ENCODE measurements at places on chromosomes 16 and 17.

DNA sequence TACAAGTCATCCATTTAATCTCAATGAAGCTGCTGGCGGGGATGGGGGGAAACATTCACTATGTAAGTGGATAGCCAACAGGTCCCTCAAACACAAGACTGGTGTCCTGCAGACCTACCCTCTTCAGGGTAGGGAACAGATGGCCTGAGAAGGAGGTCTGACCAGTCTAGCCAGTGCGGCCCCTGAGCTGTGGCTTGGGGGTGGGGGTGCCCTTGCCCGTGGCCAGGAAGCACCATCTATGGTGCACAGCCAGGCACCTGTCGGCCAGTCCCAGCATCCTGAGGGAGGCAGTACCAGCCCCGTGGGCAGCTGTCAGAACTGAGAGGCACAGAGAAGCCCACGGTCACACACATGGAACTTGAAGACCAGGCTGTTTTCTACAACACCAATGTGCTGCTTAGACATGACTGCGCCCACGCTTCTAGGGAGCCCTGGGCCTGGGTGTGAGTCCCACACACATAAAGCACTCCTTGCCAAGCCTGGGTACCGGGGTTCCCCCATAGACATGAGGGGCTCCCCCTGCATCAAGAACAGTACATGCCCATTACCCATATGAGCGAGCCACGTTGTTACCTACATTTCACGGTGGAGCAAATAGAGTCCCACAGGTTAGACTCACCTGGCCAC lies 40.9 kb downstream of the RMI2 start:
- DNase-seq = no peak

GRCh38 chr17:7147772-7148171 lies 31.4 kb downstream of the ASGR1 start:
- DNase-seq = no peak

DNA sequence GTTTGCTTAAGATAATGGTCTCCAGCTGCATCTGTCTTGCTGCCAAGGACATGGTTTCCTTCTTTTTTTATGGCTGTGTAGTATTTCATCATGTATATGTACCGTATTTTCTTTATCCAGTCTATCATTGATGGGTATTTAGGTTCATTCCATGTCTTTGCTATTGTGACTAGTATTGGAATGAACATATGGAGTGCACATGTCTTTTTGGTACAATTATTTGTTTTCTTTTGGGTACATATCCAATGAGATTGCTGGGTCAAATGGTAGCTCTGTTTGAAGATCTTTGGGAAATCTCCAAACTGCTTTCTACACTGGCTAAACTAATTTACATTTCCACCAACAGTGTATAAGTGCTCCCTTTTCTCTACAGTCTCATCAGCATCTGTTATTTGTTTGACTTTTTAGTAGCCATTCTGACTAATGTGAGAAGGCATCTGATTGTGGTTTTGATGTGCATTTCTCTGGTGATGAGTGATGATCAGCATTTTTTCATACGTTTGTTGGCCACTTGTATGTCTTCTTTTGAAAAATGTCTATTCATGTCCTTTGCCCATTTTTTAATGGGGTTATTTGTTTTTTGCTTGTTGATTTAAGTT lies 66.2 kb downstream of the TNFRSF13B start:
- DNase-seq = no peak

GRCh38 chr17:70006159-70006558 lies 68.9 kb upstream of the KCNJ16 start:
- DNase-seq = no peak

- DNase-seq = no peak
Measured at GRCh38 chr16:16996827-16997226, 473.9 kb downstream of the XYLT1 start.

DNA sequence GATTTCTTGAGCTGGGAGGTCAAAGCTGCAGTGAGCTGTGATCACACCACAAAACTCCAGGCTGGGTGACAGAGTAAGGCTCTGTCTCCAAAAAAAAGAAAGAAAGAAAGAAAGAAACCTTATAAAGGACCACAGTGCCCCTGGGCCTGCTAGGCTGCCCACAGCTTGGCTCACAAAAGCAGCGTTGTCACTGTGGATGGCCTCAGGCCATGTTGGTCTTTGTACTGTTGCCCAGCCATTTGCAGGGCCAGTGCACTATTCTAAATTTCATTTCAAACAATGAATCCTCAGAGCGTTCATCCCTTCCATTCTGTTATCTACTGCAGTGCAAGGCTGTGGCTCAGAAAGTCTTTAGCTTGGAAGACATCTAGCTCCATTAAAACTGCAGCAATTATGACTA lies 208.4 kb downstream of the SLC39A11 start:
- DNase-seq = no peak

GRCh38 chr17:80927791-80928216 lies 63.8 kb upstream of the CHMP6 start:
- DNase-seq = no peak

DNA sequence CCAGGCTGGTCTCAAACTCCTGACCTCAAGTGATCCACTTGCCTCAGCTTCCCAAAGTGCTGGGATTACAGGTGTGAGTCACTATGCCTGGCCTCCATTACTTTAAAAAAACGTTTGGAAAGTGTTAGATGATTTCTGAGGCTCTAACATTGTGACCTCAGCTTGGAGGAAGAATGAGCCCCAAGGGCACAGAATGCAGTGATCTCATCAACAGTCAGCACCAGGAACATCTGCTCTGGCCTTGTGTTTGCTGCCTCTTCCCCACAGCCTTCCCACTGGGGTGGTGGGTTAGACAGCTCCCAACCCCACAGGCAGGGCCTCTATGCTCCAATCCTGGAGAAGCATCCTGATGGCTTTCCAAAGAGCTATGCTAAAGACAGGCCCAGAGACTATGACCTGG lies 37.7 kb upstream of the SREBF1 start:
- DNase-seq = no peak

DNA sequence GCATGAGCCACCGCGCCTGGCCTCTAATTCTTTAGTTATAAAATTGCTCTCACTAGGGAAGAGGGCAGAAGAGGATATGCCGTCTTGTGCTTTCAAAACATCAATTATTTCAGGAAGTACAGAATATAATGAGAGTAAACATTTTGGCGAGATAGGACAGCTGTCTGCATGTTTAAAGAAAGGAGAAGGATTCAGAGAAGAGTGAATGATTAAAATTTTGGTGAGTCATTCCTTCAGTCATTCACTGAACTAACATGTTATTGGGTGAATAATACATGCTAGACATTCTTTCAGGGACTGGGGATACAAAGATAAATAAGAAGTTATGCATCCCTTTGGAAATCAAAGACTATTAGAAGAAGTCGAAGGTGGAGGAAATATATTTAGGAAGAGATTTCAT lies 590.3 kb upstream of the GOT2 start:
- no peak for DNase-seq

DNA sequence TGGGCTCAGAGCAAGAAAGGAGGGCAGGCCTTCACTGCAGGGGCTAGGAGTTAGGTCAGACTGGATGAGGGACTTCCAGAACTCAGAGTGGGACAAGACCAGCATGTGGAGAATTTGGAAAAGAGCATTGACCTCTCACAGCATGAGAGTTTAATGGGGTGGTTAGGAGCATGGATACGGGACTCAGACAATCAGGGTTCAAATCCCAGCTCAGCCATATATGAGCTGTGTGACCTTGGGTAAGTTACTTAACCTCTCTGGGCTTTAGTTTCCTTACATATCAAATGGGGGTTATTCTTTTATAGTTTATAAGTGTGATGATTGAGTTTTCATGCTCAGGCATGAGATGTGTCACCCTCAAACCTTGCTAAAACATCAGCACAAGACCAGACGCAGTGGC lies 37.4 kb upstream of the ALKBH5 start:
- DNase-seq = no peak

GRCh38 chr16:63684149-63685101 lies 1437.4 kb downstream of the CDH11 start:
- no peak for DNase-seq

DNA sequence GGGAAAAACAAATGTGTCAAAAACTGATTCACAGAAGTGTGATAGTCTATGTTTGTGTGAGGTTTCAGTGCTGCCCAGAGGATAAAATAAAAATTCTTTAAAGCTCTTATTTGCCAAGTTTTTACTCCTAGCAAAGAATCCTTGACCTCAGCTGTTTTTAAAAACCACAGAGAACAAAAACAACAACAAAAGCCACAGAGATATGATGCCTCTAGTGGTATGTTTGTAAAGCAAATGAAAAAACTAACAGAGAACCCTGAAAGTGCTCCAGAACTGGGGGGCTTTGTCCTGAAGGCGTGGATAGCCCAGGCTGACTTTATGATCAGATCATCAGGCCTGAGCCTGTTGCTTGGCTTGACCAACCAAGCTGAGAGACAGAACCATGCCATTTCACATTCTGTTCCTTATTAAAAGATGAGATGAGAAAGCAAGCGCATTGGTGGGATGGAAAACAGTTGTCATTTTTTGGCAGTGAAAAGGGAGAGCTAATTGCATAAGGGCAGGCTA lies 411.0 kb downstream of the CPPED1 start:
- DNase-seq = no peak

DNA sequence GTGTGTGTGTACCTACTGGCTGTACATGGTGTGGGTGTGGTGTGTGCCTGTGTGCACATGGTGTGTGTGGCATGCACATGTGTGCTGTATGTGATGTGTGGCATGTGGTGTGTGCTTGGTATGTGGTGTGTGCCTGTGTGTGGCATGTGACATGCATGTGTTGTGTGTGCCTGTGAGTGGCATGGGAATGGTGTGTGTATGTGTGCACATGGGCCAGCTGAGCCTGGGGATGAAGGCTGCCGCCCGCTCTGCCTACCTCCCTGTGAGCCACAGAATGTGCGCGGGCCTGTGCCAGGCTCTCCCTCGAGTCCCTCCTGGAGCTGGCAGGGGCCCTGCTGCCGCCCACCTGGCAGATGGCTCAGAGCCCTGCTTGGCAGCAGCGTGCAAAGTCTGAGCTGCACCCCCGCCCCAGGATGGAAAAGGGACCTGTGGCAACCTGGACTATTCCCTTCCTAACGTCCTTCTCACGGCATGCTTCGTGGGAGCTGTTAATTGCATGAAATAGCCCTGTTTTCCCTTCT lies 9.3 kb downstream of the PRSS27 start:
- DNase-seq = no peak

GRCh38 chr17:78230252-78230962 lies 1.0 kb upstream of the TMEM235 start:
- no peak for DNase-seq

GRCh38 chr16:28038409-28038808 lies 25.1 kb downstream of the GSG1L start:
- DNase-seq = no peak

- no peak for DNase-seq
Measured at GRCh38 chr16:31470615-31471014, 1.3 kb upstream of the TGFB1I1 start.

DNA sequence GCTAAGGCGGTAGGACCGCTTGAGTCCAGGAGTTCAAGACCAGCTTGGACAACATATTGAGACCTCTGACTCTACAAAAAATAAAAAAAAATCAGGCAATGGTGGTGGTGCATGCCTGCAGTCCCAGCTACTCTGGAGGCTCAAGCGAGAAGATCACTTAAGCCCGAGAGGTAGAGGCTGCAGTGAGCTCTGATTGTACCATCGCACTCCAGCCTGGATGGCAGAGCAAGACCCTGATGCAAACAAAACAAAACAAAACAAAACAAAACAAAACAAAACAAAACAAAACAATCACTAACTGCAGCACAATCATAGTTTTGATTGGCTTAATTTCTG lies 2.5 kb upstream of the BANP start:
- DNase-seq = no peak

GRCh38 chr17:81582341-81582740 lies 30.2 kb upstream of the FAAP100 start:
- DNase-seq = no peak

- DNase-seq = no peak
Measured at GRCh38 chr17:80146121-80147034, 550 bp downstream of the EIF4A3 start.

DNA sequence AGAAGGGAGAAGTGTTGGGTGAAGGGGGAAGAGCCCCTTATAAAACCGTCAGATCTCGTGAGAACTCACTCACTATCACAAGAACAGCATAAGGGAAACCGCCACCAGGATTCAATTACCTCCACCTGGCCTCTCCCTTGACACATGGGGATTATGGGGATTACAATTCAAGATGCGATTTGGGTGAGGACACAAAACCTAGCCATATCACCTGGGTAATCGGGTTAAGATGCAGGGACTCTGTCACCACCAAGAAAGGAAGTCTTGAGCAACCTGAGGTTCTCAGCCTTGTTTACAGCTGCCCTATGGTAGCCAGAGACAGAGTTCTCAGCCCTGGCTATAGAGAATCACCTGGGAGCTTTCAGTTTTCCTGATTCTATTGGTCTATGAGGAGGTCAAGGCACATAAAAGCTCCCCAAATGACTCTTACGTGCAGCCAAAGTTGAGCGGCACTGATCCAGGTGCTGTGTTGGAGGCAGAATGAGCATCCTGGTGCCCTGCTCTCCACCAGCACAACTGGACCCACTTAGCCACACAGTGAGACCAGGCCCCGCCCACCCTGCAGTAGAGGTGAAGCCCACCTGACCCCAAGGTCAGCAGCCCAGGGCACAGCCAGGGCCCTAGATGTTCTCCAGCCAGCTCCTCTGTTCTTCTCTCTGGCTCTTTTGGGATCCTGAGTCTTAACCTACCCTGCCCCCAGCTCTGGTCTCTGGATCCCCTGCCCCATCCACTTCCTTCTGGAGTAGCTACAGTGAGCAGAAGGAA lies 138.5 kb upstream of the CDH5 start:
- DNase-seq = no peak

GRCh38 chr17:64240261-64240740 lies 22.8 kb downstream of the TEX2 start:
- DNase-seq = no peak

DNA sequence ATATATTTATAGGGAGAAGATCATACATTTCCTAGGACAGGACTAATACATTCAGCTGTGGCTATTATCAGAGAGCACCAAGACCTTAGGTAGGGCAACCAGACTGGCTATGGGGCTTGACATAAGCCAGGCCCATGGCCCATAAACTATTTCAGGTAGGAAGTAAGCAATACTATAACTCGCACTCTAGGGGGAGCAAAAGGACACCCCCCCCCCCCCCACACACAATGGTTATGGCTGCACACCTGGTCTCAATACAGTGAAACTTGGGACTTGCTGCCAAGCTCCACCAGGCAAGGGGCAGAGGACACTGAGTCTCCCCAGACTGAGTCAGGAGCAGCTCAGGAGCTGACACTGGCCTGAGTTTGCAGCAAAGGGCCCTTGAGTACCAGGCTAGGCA lies 348.9 kb upstream of the ASIC2 start:
- no peak for DNase-seq

- no peak for DNase-seq
Measured at GRCh38 chr16:23682181-23682580, 3.5 kb downstream of the PLK1 start.

- no peak for DNase-seq
Measured at GRCh38 chr17:63588797-63589196, 11.9 kb upstream of the TACO1 start.

DNA sequence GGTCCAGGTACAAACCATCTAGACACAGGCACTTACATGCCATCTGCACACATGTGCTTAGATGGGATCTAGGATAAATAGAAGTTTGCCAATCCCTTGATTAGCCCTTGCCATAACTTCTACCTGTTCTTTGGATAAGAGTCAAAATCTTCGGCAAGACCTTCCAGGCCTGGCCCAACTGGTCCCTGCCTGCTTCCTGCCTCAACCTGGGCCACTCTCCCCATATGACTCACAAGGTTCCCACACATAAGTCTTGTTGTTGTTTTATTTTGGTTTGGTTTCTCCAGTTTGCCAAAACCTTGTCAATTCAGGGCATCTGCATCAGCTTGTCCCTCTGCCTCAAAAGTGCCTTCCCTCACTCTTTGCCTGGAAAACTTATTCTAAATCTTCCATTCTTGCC lies 95.3 kb upstream of the XYLT1 start:
- DNase-seq = no peak

Measured in stimulated activated CD4-positive, alpha-beta T cell treated with anti-CD3 and anti-CD28 coated beads, Interleukin-15, amount 100 ng/mL, for 1 hour (primary cell).